Mammary microvascular endothelial cell (primary cell): ENCODE measurements at places on chromosomes 7 and 10. TPM values are rescaled to one million over a fixed set of nuclear protein-coding genes. Genes with fewer than 3 reads are reported as not detected.

SYT15B gene
- total RNA-seq: 0.80 TPM in 1 of 2 replicates, not detected in the other

INA gene
- total RNA-seq: 1.1 and 1.6 TPM in 2 replicates

POU6F2 gene
- total RNA-seq: not detected in 2 replicates

CCDC3 gene
- total RNA-seq: 1.6 and 2.4 TPM in 2 replicates

GIMAP7 gene
- total RNA-seq: 20.4 and 26.2 TPM in 2 replicates

PNLIPRP2 gene
- total RNA-seq: not detected in 2 replicates

RAB18 gene
- total RNA-seq: 26.6 and 36.3 TPM in 2 replicates

ZNF488 gene
- 0.07 and 0.15 TPM in 2 replicates for total RNA-seq
